CD8-positive, alpha-beta T cell (primary cell): ENCODE measurements at places on chromosomes 7 and 10.
A peak's percentile ranks its signal among the peaks of the same experiment; 100 is the strongest.

DNA sequence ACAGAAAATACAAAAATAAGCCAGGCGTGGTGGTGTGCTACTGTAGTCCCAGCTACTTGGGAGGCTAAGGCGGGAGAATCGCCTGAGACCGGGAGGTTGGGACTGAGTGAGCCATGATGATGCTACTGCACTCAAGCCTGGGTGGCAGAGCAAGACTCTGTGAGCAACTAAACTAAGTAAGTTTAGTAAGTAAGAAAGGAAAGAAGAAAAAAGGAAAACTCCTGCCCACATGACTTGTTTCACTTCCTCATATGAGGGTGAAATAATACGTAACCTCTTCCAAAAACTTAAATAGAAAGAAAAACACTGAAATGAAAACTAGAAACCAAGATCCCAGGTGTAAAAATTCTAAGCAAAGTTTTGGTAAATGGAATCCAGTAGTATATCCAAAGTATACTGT, 79.6 kb downstream of the LARP4B start:
- DNase-seq: no peak

DNA sequence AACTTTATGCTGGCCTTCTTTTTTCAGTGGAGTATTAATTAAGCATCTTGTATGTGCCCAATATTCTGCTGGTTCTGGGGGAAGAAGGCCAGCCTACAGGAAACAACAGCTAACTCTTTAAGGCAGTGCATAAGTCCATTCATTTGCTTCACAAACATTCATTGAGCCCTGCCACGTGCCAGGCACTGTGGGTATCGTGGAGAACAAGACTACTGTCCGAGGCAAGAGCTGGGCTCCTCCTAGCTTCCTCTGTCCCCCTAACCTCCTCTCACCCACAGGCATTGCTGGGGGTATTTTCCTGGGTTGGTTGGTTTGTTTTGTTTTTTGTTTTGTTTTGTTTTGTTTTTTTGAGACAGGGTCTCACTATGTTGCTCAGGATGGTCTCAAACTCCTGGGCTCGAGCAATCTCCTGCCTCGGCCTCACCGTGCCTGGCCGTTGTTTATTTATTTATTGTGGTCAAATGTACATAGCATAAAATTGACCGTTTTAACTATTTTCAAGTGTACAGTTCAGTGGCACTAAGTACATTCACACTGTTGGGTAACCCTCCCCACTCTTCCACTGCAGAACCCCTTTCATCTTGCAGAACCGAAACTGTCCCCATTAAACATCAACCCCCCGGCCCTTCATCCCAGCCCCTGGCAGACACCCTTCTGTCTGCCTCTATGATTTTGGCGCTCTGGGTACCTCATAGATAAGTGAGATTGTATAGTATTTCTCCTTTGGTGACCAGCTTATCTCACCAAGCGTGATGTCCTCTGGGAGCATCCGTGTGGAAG, 32.6 kb downstream of the CHST3 start:
- DNase-seq: no peak

- no peak for DNase-seq
These were observed 474.0 kb downstream of the RPS24 start for GRCh38 chr10:78507510-78508160.

DNA sequence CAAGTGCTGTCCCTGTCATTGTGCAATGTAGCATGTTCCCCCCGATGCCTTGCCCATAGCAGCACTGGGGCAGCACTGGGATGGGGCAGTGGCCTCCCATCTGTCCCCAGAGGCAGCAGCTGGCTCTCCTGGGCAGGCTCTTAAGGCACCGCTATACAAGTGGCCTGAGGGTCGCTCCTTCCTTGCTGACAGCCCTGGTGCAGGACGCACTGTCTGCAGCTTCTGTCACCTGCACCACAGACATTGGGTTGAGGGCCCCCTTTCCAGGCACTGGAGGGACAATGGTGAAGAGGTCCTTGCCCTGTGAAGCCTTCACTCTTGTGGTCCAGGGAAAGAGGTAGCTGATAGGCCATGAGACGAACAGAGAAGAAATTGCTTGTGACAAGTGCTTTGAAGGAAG, 10.6 kb downstream of the CPSF4 start:
- no peak for DNase-seq

- no peak for DNase-seq
These were observed 27.5 kb downstream of the MAD1L1 start for GRCh38 chr7:2205036-2205780.

- no peak for DNase-seq
These were observed 118.7 kb downstream of the MKX start for GRCh38 chr10:27626890-27627289.

GRCh38 chr7:44707558-44708230, 41.0 kb upstream of the ZMIZ2 start:
- DNase-seq: no peak

DNA sequence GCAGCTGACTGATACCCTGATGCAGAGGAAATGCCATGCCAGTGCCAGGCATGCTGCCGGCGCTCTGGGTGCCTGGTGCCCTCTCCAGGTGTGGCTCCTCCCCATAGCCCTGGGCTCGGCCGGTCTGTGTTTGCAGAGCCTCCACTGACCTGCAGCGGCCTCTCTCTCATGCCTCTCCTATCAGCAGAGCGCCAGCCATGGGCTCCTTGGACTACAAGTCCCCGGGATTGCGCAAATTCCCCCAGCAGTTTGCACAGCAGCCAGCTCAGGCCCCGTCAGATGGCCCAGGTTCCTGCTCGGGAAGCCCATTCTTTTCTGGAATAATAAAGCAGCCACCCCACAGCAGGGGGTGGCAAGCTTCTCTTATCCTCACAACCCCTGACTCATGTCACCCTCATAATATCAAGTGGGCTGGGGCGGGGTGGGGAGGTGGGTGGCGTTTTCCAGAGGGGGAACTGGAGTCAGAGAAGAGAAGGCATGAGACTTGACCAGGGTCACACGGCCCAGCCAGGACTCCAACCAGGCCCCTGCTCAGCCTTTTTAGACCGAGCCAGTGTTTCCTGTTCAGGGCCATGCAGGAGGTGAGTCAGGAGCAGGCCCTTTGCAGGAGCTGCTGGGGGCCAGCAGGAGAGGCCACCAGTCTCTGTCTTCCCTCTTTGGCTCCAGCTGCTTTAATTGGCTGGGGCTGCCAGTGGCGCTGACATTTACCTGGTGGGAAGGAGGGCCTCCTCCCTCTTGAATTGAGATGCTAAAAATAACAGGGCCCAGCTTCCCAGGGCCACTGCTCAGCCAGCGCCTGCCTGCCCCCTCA, 58.6 kb downstream of the ZMIZ1 start:
- no peak for DNase-seq

DNA sequence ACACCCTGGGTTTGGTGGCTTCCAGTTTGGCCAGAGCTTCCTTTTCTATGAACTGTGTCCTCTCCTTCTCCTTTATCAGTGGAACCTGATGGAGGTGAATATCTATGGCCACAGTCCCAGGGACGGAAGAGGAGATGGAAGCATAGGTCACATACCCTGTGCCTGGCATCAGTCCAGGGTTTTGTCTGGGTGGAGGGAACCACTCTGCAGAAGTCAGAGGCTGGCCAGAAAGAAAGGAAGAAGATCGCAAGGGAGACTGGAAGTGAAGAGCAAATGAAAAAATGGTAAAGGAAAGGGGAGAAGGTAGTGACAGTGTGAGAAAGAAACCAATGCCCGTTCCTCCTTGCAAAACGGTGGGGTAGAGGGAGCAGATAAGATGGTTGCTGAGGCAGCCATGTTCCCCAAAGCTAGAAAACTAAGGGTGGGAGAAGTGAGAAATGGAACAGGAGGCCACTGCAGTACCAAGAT, 77.9 kb upstream of the HECW1 start:
- no peak for DNase-seq

DNA sequence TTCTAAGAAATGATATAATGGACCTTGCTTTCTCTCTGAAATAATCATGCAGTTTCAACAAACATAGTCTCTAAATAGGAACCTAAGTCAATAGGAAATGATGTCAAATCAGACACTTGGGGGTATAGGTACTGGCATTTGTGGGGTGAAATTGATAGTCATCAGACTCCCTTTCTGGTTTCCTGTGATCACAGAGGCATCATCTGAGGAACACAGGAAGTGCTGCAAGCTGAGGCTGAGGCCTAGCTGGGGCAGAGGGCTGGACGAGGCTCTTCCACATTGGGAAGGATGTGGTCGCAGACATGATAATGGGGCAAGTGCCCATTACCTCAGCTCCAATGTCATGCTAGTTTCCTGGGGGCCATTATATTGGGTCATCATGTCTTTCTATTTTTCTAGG, 33.5 kb upstream of the TARP start:
- peak; percentile 80 for DNase-seq

DNA sequence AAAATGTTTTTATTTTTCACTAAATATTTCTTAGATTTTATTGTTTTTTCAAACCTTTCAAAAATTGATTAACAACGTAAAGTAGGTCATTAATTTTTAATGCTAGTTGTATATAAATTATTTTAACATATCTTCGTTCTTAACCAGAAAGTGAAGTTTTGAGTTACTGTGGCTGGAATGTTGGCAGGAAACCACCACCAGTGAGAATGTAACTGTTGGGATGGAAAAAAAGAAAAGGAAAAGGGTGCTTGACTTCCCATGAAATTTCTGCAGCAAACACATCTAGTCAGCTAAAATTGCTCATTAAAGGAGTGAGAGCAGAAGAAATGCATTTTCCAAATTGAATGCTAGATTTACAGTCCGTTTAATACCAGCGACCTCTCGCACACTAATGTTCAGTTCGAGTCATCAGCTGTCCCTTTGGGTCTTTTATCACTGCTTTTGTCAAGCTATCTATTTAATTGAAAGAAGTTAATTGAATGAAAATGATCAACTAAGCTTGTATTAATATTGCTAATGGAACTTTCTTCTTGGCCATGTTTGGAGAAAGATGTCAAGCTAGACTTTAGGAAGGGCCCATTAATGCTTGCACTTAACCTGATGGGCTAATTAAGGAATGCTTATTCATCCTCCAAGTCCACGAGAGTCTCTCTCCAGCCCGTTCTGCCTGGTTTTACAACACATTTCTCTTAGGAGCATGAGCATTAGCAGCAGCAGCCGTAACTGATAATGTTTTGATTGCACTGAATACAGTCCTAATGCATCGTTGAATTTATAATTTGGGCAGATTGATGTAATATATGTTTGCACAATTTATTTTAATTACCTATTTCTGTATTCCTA, 70.1 kb downstream of the UBE3C start:
- DNase-seq: no peak

GRCh38 chr7:27156916-27157701, 634 bp upstream of the HOXA7 start:
- peak; percentile 47 for DNase-seq

DNA sequence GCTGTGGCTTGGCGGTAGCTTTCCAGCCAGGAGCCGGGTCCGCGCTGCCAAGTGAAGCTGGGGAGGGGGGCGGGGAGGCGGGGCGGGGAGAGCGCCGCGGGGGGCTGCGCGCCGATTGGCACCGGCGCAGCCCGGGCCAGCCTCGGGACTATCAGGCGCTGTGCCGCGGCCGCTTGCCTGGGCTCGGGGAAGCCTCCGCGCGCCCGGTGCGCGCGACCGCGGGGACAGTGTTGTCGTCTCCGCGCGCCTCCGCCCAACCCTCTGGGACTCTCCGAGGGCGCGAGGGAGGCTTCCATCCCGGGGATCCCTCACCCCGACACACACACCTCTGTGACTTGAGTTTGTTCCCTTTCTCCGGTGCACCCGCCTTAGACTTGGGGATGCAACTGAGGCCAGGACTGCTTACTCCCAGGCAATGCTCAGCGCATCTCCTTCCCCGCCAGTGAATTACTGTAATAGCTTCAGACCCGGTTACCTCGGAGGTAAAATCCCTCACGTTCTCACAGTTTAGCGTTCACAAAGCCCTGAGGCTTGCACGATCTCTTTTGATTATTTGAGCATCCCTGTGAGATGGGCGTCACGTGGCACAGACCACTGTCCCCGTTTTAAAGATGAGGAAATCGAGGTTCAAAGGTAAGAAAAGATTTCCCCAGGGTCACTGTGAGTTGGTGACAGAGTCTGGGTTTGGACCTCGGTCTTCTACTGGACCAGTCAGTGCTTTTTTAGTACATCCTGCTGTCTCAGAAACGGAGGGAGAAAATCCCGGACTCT, at the start of gene NKX1-2:
TSS of gene NKX1-2 (minus strand) at position 24 of the 771 bp plus-strand sequence. CDS start 92 bp downstream, outside the sequence.
- DNase-seq: no peak

GRCh38 chr10:131724169-131724545, 176.7 kb upstream of the PPP2R2D start:
- no peak for DNase-seq

GRCh38 chr7:18018296-18019215, 9.1 kb downstream of the PRPS1L1 start:
- DNase-seq: no peak

DNA sequence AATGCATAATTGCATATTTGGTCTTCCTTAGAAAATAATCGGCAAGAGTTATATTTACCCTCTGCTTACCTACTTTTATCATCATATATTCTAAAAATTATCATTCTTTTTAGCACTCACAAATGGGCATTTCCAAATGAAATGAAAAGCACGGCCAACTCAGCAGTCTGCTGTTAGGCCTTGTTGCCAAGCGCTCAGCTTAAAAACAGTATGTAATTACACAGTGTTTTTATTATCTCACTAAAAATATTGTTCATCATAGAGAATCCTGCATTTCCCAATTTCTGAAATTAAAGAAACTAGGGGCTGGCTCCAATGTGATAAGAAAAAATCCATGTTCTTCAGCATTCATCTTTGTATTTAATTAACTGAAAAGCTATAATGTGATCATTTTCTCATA, 391.7 kb upstream of the ADARB2 start:
- DNase-seq: no peak

DNA sequence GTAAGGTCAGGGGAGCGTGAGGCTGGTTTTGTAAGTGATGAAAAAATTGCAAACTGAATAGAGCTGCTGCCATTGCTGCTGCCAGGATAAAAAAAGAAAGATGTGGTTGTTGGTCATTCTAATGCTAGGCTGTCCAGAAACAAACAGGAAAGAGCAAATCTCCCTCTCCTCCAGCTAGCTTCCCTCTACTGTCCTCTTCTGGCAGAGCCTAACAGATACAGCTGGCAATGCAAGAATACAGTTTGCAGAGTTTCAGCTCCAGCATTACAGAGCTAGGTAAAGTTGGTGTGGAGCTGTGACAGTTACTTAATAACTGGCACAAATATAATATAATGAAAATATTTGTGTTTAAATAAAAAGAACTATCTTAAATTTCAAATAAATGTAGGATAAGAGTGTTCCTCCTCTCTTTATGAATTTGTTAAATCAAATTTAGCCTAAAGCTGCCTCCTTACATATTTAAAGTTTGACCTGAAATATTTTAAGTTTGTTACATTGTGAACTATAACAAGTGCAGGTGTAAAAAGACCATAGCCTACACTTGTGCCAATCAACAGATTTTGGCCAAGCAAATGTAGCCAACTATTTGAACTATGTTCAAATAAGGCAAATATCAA, 407.7 kb downstream of the SH2D4B start:
- DNase-seq: no peak
